Articular chondrocyte of knee joint (primary cell): ENCODE measurements at places on chromosomes 1 and 21. TPM values are rescaled to one million over a fixed set of nuclear protein-coding genes. Genes with fewer than 3 reads are reported as not detected.

The RPTN gene
- total RNA-seq, result 0.13 and 0.54 TPM in 2 replicates

The MPZ gene
- total RNA-seq, result 0.65 and 1.8 TPM in 2 replicates

The CLCA1 gene
- total RNA-seq, result not detected in 2 replicates

The GNAT2 gene
- total RNA-seq, result 0.13 and 0.22 TPM in 2 replicates

The AMPD1 gene
- total RNA-seq, result not detected in 2 replicates

The IFNAR2 gene
- total RNA-seq, result 7.2 and 7.9 TPM in 2 replicates

The MANEAL gene
- 0.65 and 0.76 TPM in 2 replicates for total RNA-seq

The STRIP1 gene
- total RNA-seq, result 40.8 and 44.0 TPM in 2 replicates

The RSRP1 gene
- total RNA-seq, result 88.6 and 121 TPM in 2 replicates

The PLA2G2C gene
- total RNA-seq, result not detected in 2 replicates

The SHE gene
- total RNA-seq, result 2.7 and 4.8 TPM in 2 replicates

The RNU1-3 gene
- under 0.01 TPM in 2 replicates for total RNA-seq

The HES2 gene
- under 0.01 TPM in 1 of 2 replicates, not detected in the other for total RNA-seq

The PROX1 gene
- 0.13 and 0.22 TPM in 2 replicates for total RNA-seq

The HFM1 gene
- total RNA-seq, result 1.4 and 2.2 TPM in 2 replicates

The TGFB2 gene
- total RNA-seq, result 31.8 and 49.2 TPM in 2 replicates

The SERBP1 gene
- 211 and 215 TPM in 2 replicates for total RNA-seq

The SGIP1 gene
- 2.2 and 12.8 TPM in 2 replicates for total RNA-seq

The KRTAP13-1 gene
- not detected in 2 replicates for total RNA-seq

The FAM3B gene
- total RNA-seq, result not detected in 2 replicates

The AQP10 gene
- 0.13 TPM in 1 of 2 replicates, not detected in the other for total RNA-seq

The CROCC gene
- total RNA-seq, result 11.9 and 12.4 TPM in 2 replicates

The BRDT gene
- total RNA-seq, result not detected in 2 replicates

The OR2AK2 gene
- not detected in 2 replicates for total RNA-seq

The HSD11B1 gene
- 3.3 and 4.2 TPM in 2 replicates for total RNA-seq

The SLC26A9 gene
- total RNA-seq, result under 0.01 TPM in 1 of 2 replicates, not detected in the other

The CLEC20A gene
- not detected in 2 replicates for total RNA-seq

The CELA2A gene
- not detected in 2 replicates for total RNA-seq

The PLEKHN1 gene
- total RNA-seq, result 0.76 and 0.91 TPM in 2 replicates

The TSPAN1 gene
- 0.91 and 2.2 TPM in 2 replicates for total RNA-seq

The PLA2G4A gene
- total RNA-seq, result 24.4 and 29.3 TPM in 2 replicates

The PGBD5 gene
- total RNA-seq, result 0.39 and 0.54 TPM in 2 replicates

The PEAR1 gene
- total RNA-seq, result 4.2 and 5.5 TPM in 2 replicates

The NBPF10 gene
- total RNA-seq, result 3.7 and 4.3 TPM in 2 replicates

The H6PD gene
- 56.1 and 66.6 TPM in 2 replicates for total RNA-seq

The CNR2 gene
- not detected in 2 replicates for total RNA-seq

The CFH gene
- total RNA-seq, result 185 and 294 TPM in 2 replicates
